ENCODE measurements at places on chromosomes 11 and 22.
A peak's percentile ranks its signal among the peaks of the same experiment; 100 is the strongest.

DNA sequence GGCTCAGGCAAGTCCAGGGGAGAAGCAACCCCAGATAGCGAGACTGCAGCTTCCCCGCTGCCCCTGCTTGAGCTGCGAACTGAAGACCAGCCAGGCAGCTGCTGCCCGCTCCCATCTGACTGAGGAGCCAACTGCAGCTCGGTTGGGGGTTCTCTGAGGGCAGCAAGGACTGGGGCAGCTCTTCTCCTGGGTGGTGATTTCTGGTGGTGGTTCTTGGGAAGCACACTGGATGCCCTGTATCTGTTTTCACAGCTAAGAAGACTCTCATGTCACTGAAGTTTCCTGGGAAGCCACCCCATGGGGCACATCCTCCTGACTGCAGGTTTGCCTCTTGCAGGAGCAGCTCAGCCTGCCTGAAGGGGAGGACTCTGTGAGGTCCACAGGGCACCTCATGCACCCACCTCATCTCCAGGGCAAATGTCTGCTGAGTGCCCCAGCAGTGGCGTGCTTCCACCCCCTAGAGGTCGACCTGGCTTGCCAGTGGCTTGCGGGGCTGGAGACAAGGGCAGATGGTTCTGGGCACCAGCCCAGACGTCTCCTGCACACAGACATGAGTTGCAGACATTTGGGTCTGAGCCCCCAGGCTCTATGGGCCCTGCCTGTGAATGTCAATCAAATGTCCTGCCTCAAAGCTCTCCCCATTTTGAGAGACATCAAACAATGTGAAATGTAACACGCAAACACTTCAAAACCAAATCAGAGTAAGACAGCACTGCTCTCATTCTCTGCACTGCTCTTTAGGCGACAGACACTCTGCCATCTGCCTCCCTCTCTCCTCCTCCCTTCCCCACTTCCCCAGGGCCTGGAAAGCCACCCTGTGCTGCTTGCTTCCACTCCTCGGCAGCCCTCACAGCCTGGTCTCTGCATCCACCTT, 800.9 kb downstream of the BRD1 start:
- DNase-seq, result no peak

GRCh38 chr22:46557736-46558480, 20.5 kb upstream of the CELSR1 start:
- DNase-seq, result no peak

GRCh38 chr11:7245341-7245740, 6.4 kb upstream of the SYT9 start:
- DNase-seq, result no peak

- no peak for DNase-seq
Measured at GRCh38 chr11:115222218-115222862, 281.9 kb downstream of the CADM1 start.

GRCh38 chr11:45942381-45942780, 19.9 kb downstream of the LARGE2 start:
- DNase-seq, result no peak

GRCh38 chr11:72606748-72607468, 67.3 kb downstream of the PDE2A start:
- DNase-seq, result no peak

DNA sequence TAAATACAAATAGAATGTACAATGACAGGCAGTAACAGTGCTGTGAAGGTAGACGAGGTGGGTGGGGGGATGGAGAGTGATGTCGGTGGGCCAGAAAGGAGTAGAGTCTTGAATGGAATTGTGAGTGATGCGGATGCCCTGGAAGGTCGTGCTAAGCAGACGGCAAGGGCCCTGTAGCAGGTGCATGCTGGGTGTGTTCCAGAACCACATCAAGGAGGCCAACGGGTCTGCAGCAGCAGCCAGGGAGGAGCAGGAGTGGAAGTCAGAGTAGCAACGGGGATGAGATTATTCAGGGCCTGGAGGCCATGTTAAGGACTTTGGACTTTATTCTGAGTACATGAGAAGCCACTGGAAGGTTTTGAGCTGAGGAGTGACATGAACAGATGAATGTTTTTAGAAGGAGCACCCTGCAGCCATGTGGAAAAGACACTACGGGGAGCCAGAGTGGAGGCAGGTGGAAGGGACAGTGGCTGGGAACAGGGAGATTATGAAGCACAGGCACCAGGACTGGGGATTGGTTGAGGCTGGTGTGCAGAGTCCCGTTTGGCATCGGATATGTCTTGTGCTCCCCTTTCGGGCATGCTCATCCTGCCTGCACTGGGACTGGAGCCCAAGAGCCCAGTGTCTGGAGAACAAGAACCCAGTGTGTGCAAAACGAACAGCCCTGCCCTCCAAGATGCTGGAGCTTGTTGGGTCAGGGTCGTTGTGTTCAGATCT, 74.1 kb downstream of the COMMD9 start:
- peak; percentile 54 for DNase-seq

- DNase-seq, result no peak
Measured at GRCh38 chr11:7511401-7511800, 2.4 kb upstream of the PPFIBP2 start.

DNA sequence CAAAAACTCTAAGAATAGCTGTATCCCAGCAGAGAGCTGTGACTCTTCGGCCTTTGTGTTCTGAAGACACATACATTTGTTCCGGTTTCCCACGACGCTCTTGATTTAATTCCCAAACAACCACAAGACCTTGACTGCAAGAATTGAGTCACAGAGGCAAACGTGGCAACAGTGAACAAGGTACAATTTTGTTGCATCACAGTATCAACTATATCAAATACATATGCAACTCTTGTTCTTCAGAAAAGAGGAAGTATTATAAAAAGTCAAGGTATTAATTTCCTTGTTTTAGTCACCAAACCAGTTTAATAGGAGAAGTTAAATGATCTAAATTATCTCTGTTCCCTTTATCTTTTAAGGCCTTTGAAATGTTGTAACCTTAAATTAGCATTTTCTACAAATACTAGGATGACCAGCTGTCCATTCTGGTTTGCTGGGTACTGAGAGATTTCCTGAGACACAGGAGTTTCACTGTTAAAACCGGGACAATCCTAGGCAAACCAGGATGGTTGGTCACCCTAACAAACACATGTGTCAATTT, 11.1 kb downstream of the HPS5 start:
- no peak for DNase-seq

- no peak for DNase-seq
Measured at GRCh38 chr11:45745065-45745811, 59.7 kb upstream of the SLC35C1 start.

DNA sequence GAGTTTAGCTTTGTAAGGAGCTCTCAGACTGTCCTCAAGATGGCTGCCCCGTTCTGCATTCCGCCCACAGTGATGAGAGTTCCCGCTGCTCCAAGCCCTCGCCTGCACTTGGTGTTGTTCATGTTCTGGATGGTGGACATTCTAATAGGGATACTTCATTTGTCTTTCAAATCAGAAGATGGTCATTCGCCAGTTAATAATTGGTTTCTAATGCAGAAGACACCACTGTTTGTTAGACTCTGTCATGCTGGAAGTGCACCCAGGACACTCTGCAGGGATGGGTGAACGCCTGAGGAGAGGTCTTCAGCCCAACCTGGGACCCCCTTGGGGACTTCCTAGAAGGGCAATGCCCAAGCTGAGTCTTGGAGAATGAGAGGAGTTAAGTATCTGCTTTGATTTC, 836.4 kb downstream of the TBC1D22A start:
- no peak for DNase-seq

DNA sequence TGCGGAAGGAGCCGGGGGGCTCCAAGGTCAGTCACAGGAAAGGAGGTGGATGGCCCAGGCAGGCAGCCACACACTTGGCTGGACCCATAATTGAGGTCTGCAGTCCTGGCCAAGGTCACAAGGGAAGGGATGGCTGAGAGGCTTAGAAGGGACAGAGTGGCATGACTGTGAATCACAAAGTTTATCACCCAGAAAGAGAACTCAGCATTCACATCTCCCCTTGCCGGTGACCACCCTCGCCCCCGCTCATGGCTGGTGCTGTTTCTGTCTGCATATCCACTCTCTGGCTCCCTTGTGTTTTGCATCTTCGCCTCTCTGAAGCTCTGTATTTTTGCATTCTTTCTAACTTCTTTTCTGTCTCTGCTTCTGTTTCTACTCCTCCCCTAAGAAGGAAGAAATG, 117.5 kb downstream of the FEZ1 start:
- no peak for DNase-seq

GRCh38 chr11:63622323-63622722, 8.1 kb upstream of the PLAAT3 start:
- no peak for DNase-seq

- no peak for DNase-seq
Measured at GRCh38 chr11:122872046-122872445, 10.5 kb upstream of the JHY start.
